ENCODE measurements at places on chromosomes 3 and 15.

GRCh38 chr15:92576597-92577200, 78.9 kb downstream of the FAM174B start:
- DNase-seq, result peak; percentile 9

DNA sequence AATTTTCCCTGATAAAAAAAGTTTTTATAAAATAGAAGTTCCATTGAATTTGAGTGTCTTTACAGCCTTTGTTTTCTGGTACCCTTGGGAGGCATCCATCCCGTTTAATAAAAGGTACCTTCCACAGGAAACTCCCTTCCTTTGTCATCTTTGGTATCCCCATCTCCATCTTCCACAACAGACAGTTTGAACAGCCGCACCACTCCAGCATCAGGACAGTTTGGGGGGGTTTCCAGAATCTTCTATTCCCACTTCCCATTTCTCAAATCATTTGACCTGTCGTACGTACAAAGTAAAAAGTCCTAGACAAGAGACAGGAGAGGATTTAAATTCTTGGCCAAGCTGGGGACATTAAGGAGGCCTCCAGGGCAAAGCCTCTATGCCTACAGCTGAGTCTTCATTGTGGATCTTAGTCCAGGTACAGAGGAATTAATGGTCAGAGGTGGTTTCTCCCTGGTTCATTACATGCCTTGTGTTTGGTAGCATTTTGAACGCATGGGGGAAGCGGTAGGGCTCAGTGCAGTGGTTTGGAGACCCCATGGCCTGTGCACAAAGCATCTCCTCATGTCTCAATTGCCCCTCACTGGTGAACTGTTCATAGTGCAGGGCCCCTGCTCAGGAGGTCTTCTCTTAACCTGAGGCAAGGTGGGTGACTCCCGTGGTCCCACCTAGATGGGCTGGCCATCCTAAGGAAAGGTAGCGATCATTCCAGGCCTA, 19.4 kb upstream of the BCL2A1 start:
- no peak for DNase-seq

- DNase-seq, result no peak
These were observed 112.9 kb downstream of the ULK4 start for GRCh38 chr3:41848753-41849574.

GRCh38 chr3:46824211-46824970, 38.9 kb downstream of the MYL3 start:
- DNase-seq, result no peak

DNA sequence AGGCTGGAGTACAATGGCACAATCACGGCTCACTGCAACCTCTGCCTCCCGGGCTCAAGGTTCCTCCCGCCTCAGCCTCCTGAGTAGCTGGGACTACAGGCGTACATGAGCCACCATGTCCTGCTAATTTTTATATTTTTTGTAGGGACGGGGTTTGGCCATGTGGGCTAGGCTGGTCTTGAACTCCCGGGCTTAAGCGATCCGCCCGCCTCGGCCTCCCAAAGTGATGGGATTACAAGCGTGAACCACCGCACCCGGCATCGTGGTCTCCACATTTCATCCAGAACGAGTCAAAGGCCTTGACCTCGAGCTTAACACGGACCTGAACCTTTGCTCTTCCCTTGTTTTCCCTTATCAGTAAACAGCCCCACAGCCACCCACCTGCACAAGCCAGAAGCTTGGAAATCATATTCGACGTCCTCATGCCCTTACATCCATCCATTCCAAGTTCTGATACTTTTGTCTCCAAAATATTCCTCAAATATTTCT, 1.4 kb upstream of the PTPN23 start:
- DNase-seq, result no peak

DNA sequence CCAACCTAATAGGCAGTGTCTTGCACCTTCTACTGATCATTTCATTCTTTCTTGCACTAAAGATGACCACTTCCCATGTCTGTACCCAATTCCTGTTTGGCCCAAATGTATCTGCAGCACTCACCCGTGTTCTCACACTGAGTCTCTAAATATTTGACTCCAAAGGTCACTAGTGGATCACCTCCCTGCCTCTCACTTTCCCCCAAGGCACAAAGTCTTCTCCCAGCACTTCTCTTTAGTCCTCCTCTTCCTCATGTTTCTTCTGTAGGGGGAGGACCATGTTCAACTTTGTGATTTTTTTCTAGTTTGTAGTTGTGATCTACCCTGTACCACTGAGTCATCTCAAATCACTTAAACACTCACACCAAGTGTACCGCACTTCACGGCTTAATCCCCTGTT, 13.9 kb downstream of the NR1I2 start:
- DNase-seq, result no peak

GRCh38 chr15:70253461-70254156, 155.9 kb upstream of the TLE3 start:
- no peak for DNase-seq

DNA sequence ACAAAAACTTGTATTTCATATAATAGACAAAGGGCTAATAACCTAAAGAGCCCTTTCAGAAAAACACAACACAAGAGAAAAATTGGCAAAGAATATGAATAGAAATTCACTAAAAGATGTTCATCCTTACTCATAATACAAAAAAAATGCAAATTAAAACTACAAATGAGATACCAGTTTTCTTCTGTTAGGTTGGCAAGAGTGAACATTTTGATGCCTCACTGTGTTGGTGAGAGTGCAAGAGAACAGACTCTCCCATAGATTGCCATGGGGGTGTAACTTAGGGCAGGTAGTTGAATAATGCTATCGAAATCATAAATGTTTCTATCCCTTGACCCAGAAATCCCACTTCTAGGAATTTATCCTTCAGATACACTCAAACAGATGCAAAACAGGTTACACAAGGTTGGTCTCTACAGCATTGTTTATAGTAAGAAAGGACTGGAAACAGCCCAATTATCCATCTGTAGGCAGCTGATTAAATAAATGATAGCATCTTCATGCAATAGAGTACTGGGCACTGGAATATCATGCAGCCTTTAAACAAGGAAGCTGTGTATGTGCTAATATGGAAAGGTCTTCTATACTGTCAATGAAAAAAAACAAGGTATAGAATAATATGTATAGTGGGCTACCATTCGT, 146.3 kb downstream of the TLE3 start:
- no peak for DNase-seq

GRCh38 chr15:78979456-78980320, 34.8 kb upstream of the CTSH start:
- no peak for DNase-seq

DNA sequence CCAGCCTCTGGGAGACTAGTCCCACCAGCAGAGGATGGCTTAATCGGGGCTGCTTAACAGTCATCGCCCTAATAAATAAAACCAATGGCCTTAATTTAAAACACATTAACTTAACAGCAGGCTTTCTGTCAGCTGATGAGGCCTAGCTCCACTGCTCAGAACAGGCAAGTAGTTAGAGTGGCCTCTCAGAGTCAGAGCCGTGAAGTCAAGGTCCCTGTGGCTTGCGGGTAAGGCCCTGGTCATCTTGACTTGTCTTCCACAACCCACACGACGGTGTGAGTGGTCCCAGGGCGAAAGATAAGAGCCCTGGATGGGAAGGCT, 11.8 kb downstream of the XXYLT1 start:
- DNase-seq, result no peak

DNA sequence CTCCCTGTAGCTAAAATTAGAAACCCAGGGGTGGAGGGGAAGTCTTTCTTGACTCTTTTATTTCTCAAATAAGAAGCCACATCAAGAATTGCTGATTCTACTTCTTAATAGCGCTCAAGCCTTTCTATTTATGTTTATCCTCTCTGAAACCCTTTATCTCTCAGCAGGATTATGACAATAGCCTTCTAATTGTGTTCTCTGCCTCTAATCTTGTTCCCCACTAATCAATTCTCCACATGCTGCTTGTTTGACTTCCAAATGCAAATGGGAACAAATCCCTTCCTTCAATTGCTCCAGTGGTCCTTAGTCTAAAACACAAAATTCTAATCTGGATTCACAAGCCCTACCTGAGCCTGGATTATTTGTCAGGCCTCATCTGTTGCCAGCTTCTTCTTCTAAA, 43.7 kb upstream of the CFAP20DC start:
- DNase-seq, result no peak

DNA sequence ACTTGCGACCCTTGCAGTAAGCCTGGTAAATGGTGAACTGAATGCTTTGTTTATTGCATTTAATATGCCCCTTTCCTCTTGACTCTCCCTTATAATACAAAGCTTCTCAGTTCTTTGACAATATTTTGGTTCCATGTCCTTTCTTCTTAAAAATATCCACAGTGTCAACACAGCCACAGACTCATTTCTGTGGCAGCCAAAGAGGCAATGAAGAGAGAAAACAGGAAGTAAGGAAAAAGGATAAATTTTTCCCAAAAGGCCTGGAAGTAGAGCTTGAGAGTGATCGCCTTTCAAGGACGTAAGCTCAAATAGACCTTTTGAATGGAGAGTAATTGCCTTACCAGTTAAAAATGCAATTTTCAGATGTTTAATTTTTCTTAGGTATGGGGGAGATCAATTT, 59.4 kb downstream of the PEX5L start:
- DNase-seq, result no peak

GRCh38 chr3:52781741-52782140, 4.3 kb downstream of the ITIH1 start:
- peak; percentile 24 for DNase-seq

DNA sequence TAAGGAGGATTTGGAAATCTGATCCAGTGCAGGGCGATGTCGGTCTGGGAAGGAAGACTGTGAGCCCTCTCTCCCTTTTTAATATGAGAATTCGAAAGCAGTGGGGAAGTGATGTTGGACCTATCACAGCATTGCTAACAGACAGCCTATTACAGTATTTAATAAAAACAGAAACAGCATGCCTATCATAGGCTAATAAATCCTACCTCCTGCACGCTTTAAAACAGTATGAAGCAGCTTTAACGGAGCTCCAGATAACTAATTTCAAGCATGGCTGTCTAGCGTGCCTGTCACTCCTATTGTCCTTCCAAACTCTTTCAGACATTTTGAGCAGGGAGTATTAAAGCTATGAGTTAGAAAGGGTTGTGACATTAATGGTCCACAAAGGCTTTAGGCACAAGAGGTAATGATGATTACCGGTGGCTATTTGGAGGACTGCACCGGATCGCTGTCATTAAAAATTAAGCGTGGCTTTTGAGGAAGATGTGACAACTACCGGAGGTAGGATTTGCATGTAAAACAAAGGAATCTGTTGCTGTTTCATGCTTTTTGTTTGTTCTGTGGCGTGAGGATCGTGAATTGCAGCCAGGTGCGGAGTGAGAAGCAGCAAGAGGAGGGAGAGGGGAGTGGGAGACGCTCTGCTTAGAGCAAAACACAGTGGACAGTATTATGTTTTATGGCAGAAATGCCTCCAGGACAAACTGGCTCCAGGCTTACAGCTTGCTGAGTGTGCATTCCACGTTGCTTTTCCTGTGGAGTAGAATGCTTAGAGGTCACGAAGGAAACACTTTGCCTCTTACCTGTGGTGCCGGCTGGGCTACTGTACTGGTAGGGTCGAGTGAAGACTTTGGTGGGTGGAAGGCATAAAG, at the start of gene KCNMB2:
Gene KCNMB2, plus strand, starts transcription at position 226 of the 869 bp plus-strand sequence.
- DNase-seq, result peak; percentile 52

GRCh38 chr3:156455839-156456238, 99.1 kb downstream of the SSR3 start:
- DNase-seq, result no peak

DNA sequence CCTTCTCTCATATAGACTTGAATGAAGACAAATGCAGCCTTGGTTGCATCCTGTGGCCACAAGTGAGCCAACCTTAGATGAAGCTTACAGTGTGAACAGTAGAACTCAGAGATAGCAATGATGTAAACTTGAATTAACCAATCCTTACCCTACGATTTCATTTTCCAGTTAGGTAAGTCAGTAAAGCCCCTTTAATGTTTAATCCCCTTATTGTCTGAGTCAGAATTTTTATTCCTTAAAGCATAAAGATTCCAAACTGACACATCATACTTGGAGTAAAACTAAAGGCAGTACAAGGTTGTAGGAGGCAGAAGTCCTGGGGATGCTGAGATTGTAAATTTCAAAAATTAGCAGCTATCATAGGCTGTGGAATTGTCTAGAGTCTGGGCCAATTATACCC, 507.8 kb upstream of the DPH6 start:
- no peak for DNase-seq

GRCh38 chr3:39276746-39277145, 3.1 kb downstream of the CX3CR1 start:
- no peak for DNase-seq

DNA sequence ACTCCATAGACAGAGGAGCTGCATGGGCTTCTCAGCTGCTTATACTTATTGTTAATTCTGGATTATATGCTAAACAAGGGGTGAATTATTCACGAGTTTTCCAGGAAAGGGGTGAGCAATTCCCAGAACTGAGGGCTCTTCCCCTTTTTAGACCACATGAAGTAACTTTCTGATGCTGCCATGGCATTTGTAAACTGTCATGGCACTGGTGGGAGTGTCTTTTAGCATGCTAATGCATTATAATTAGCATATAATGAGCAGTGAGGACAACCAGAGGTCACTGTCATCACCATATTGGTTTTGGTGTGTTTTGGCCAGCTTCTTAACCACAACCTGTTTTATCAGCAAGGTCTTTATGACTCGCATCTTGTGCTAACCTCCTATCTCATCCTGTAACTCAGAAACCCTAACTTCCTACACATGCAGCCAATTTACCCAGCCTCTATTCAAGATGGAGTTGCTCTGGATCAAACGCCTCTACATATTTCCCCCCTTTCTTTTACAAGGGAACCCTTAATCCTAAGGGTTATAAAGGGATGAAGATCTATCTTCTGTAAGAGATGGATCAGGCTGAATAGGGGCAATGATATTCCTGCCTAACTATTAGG, 12.1 kb upstream of the DMXL2 start:
- DNase-seq, result no peak

- no peak for DNase-seq
These were observed 78.8 kb upstream of the CNTN3 start for GRCh38 chr3:74693251-74693650.

DNA sequence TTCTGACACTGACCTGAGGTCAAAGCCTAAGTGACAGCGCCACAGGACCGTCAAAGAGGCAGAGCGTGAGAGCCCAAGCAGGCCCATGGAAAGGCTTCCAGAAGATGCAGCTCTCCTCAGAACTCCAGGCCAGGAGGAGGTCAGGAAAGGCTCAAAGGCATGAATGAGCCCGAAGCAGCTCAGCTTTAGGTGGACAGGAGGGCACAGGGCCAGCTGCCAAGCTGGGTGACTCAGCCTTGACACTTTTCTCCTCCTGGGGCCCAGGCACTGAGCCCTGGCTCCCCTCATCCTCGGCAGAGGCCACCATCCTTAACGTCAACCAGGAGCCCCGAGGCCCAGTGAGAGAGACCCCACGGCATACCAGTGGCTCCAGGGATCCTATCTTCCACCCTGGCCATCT, 62.9 kb downstream of the ADCY5 start:
- DNase-seq, result no peak

- DNase-seq, result no peak
These were observed 63.9 kb upstream of the GATA2 start for GRCh38 chr3:128556907-128557306.
